ENCODE measurements at places on chromosomes 2 and 18.

DNA sequence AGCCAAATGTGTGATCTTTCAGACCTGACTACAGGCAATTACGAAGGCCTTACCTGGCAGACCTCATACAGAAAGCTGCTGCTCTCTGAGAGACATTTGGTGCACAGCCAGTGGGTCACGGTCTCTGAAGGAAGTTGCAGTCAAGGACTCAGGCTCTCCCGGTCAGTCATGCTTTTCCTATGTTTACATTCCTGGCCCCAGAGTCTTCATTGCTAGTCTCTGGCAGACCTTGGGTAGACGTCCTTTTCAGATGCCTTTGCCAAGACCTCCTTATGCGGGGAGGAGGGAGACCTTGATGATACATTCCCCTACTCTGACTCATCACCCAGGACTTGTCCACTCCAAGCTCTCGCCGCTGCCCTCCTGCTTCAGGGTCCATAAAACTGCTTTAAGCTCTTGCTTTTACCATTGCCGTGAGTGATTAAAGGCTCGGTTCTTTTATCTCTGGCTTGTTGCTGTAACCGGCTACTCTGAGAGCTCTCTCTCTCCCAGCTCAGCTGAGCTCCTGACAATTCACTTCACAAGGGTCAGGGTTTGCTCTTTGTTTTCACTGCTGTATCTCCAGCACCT lies 62.0 kb upstream of the SLC35F5 start:
- no peak for DNase-seq

- DNase-seq = no peak
These were observed 119.9 kb downstream of the COPS8 start for GRCh38 chr2:237205561-237205971.

- no peak for DNase-seq
These were observed 63.9 kb upstream of the CREB1 start for GRCh38 chr2:207465894-207466293.

DNA sequence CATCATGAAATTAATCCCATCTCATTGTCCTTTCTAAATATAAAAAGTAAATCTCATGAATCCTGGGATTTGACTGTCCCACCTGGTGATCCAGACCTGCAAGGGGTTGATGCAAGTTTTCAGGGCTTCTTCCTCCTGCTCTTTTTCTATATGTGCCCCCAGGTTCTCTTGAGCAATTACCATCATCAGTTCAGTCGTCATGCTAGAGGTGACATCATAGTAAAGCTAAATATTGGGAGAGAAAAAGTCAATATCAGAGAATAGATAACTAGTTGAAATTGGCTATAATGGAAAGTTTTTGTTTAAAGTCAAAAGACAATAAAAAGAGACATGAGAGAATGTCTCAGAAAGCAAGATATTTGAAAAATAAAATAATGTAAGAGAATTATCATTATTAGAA lies 8.3 kb downstream of the MDH1B start:
- DNase-seq = no peak

GRCh38 chr18:42141439-42141838 lies 186.4 kb downstream of the PIK3C3 start:
- DNase-seq = no peak

DNA sequence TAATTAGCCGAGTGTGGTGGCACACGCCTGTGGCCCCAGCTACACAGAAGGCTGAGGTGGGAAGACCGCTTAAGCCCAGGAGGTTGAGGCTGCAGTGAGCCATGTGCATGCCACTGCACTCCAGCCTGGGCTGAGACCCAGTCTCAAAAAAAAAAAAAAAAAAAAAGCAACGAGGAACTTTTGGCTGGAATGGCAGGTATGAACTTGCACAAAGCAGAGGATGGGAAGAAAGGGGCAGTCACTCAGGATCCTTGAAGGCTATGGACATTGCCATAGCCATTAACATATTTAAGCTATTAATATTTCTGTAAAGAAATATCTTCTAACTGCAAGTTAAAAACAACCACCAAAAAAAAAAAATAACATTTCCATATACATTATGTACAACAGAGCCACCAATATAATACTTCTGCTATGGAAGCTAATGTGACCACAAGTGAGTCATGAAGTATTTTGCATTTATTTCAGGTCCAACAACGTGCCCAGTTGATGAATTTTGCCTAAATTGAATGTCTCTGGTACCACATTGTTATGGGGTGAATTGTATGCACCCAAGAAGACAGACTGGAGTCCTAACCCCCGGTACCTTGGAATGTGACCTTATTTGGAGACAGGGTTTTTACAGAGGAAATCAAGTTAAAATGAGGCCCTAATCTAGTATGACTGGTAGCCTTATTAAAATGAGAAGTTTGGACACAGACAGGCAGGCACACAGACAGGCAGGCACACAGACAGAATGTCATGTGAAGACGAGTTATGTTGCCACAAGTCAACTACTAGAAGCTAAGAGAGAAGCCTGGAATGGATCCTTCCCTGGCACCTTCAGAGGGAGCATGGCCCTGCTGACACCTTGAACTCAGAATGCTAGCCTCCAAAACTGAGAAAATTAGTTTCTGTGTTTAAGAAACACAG lies 102.8 kb downstream of the RBMS1 start:
- no peak for DNase-seq

DNA sequence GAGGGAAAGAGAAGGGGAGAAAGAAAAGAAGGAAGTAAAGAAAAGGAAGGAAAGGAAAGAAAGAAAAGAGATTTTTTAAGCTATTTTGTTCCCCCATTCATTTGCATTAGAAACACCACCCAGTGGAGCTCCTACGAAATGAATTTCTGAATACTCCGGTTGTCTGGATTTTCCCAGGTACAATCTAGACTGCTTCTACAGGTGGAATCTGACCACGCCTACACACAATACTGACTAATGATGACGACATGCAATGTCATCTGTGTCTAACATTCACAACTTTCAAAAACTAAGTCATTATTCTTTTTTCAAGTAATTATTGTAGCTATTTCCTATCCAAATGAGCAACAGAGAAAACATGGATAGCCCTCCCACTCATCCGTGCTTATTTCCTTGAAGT lies 121.7 kb downstream of the ZNF516 start:
- no peak for DNase-seq

DNA sequence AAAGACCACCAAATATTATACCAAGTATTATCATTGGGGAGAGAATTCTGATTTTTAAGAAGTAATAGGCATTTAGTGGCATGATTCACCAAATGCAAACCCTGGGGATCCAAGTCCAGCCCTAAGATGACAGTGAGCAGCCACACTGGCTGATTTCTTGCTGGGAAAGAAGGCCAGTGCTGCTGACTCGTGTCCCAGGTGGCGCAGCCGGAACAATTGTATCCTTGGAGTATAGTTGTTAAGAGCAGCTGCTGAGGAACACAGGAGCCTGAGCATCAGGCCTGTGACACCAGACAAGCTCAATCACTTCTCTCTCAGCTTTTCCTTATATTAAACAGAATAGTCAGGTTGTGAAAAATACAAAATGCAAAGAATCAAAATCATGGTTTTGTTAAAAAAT lies 48.4 kb downstream of the LRP1B start:
- DNase-seq = no peak

DNA sequence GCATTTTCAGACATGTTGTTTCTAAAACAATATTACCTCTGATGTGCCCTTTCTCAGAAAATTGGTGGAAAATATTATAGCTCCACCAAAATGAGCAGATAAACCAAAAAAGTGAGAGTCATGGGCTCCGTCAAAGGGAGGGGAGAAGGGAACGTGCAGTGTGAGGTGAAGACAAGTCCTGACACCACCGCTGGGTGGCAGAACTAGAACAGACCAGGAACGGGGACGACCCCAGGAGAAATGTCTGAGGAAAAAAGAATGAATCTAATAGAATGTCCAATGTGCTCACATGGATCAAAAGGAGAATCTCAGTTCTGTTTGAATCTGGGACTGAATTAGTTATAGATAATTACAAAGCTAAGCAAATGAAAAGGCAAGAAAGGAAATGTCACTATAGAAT lies 22.6 kb upstream of the BCL2 start:
- DNase-seq = no peak

DNA sequence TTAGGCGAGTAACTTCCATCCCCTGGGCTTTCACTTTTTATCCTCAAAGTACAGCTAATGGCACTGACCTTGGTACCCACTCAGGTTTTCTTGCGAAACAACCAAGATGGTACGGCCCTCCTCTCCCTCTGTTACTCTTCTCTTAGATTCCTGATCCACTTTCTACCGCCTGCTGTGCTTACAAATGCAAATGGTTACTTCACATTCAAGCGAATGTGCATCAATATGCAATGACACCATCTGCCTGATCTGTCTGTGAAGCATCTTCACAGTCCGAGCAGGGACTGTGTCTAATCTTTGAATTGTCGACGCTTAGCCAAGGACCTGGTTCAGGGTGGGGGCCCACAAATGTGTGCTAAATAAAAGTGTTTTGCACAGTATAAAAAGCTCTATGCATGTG lies 112.2 kb downstream of the TRIB2 start:
- no peak for DNase-seq

GRCh38 chr2:45728458-45728942 lies 77.0 kb downstream of the PRKCE start:
- DNase-seq = no peak
